ENCODE measurements at places on chromosomes 6 and 20.

DNA sequence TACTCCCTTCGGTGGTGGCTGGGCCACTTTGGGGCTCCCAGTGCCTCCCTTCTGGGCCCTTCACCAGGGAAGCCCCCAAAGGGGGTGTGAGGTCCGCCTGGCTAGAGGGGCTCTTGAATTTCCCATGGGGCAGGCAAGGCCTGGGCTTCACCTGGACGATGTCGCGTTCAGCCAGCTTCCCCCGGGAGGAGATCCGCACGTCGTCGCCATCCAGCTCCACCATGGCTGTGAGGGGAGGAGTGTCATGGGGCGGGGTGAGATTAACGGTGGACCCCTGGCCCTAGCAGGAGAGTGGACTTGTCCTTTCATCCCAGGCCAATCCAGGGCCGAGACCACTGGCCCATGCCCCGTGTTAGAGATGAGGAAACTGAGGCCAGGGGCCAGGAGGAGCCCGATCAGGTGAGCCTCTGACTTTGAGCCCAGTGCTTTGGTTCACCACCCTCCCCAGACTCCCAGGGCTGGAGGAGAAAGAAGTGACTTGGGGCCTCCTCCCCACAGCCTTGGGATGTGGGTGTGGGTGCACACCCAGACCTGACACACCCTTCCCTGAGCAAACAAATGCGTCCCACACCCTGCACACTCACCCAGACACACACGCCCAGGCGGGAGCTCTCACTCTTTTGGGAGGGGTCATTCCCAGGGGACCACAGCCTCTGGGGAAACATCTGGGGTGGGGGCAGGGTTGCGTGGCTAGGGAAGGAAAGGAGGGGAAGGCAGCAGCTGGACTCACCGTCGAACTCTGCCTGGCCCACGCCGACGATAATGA, 46.1 kb downstream of the RAB44 start:
- DNase-seq = no peak

DNA sequence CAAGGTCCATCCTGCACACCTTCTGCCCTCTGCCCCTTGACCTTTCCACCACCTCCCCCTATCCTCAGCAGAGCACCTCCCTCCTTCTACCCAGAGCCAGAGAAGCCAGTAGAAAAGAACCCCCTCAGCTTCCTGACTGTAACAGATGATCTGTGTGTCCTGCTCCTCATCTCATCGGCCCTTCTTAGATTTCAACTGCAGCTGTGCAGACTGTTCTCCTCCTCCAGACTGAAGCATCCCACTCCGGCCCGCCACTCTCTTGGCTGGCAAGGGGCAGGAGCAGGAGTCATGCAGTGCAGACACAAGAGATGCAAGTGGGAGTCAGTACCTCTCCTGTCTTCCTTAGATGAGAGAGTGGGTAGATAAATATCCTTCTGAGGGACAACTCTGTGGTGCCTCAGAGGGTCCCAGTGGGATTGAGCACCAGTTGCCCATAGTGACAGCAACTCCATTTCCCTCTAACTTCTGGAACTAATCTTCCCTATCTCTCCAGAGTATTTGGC, 163.5 kb upstream of the MLN start:
- DNase-seq = no peak

GRCh38 chr20:47753576-47754387, 31.5 kb downstream of the SULF2 start:
- DNase-seq = no peak

- peak; percentile 53 for DNase-seq
Observed at GRCh38 chr20:63873477-63873971, 8.5 kb downstream of the TPD52L2 start.

DNA sequence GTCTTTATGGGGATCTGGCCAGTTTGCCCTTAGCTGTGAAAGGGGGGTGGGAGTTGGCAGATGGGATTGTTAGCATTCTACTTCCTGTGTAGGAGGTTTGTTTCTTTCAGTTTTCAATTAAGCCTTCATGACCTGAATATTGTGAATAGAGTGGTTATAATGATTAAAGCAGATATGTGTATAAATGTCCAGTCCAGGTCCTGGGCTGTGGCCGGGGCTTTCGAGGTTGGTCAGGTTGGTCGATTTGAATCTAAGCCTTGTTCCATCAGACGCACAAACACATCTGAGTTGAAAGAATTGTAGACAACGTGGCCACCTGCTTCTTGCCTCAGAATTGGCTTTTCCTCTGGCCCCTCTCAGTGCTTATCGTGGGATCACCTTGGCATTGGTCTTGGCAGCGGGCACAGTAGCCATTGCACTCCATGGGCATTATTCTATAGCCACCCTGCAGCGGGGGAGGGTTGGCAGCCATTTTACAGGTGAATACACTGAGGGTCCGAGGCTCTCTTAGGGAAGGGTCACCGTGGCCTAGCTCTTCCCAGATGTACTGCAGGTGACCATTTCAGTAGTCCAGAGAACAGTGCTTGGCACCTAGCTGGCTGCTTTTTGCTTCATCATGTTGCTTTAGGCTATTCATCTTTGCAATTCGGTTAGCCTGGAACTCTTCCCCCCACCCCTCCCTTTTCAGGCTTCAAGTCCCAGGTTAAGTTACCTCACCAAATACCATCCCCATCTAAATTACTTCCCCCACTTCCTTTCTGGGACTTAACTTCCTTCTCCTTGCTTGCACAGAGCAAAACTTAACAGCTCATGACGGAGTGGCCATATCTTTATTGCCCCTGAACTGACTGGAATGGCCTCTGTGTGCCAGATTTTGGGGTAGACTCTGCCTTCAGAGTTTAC, 1.1 kb downstream of the RNF114 start:
- no peak for DNase-seq

GRCh38 chr6:38179300-38179699, 359.8 kb downstream of the ZFAND3 start:
- peak; percentile 55 for DNase-seq

DNA sequence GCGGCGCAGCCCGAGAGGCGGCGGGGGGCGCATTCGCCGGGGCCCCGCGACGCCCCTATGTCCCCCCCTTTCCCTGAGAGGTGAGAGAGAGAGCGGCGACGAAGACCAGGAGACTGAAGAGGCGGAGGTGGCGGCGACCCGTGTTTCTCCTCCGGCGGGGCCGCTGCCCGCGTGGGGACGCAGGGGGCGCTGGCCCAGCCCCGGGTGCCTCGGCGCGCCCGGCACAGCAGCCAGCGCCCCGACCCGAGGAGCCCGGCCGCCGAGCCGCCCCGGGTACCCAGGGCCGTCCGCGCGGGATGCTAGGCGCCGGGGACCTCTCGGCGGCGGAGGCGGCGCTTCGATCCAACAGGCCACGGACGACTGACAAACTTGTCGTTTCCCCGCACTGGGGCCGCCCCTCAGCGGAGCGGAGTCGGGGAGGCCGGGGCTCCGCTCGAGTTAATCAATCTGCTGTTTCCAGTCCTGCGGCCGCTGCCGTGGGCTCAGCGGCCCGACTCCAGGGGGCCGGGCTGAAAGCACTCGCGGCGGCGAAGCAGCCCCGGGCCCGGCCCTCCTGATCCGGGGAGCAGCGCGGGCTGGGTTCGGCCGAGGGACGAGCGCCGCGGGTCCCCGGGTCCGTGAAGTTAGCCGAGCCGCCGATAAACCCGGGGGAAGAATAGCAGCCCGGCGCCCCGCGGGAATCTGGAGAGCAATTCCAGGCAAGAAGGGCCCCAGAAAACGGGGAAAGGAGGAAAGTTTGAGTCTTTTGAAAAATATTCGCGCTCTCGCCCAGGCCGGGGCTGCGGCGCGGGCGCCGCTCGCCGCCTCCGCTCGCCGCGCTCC, 631 bp downstream of the MDGA1 start:
- no peak for DNase-seq

- DNase-seq = no peak
Observed at GRCh38 chr6:56655996-56656395, 13.3 kb upstream of the DST start.

GRCh38 chr20:10075606-10076005, 40.8 kb downstream of the ANKEF1 start:
- DNase-seq = no peak

DNA sequence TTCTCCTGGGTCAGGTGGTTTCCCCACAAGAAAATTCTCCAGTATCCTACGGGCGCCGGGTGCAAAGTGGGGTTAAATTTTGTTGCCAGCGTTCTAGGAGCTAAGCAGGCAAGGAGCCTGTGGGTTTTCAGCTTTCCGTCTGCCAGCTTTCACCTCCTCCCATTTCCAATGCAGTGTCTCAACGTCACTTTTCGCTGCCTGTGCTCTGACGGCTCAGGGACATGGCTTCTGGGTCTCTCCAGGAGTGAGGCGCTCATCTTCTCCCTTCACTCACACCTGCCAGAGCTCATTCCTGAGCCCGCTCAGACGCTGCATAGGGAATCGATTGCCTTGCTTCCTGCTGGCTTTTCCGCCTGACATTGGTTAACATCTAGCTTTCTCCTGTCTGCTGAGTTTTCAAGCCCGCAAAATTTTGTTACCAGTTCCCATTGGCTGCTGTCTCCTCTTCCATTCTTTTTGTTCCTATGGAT, 7.3 kb upstream of the NAA20 start:
- no peak for DNase-seq

- no peak for DNase-seq
Observed at GRCh38 chr20:20102163-20102562, 49.8 kb downstream of the CFAP61 start.

DNA sequence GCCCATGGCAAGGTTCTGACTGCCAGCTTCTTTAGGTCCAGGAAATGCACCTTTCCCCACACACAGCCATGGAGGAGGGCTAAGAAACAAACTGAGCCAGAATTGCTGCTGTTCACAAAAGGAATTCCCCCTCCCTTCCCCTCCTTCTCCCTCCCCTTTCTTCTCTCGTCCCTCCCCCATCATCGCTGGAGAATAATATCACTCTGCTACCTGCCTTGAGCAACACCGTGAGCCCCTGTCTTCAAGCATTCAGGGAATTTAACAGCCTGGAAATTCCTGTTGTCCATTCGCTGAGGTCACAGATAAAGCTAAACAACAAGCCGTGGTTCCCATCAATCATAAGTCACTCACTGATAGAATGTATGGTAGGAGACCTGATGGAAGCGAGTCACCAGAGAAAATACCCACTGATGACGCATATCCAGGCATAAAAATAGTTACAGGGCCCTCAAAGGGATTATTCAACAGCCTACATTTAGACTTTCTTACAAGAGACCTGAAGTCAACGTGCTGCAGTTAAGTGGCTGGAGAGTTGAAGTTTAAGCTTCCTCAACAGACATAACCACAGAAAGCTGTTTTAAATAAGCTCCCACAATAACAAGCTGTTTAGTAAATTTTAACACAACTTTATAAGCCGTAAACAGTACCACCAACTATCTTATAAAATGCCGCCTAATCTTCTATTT, 59.7 kb downstream of the HIVEP2 start:
- no peak for DNase-seq

DNA sequence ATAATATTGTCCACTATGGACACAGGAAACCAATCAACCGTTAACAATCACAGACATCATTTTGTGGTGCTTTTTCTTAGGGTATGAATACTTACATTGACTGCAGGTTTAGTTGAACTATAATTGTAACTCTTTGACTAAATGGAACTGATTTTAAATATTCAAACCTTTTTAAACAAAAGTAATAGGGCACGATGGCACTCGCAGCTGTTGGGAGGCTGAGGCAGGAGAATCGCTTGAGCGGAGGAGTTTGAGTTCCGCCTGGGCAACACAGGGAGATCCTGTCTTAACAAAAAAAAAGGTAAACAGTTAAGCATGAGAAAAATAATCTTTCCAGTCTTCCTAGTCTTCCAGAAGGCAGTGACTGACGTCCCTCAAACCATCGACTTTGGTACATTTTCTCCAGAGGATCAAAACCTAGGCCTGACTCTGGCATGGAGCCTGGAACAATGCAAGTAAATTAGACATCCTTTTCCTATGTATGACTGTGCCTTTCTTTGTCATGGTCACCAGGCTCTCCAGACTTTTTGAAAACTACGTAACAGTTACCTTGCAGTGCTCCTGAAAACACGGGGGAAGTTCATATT, 16.6 kb upstream of the PRDM13 start:
- DNase-seq = no peak

- no peak for DNase-seq
Observed at GRCh38 chr6:108417027-108417426, 122.2 kb downstream of the AFG1L start.

- no peak for DNase-seq
Observed at GRCh38 chr20:1041845-1042390, 39.8 kb upstream of the RSPO4 start.

DNA sequence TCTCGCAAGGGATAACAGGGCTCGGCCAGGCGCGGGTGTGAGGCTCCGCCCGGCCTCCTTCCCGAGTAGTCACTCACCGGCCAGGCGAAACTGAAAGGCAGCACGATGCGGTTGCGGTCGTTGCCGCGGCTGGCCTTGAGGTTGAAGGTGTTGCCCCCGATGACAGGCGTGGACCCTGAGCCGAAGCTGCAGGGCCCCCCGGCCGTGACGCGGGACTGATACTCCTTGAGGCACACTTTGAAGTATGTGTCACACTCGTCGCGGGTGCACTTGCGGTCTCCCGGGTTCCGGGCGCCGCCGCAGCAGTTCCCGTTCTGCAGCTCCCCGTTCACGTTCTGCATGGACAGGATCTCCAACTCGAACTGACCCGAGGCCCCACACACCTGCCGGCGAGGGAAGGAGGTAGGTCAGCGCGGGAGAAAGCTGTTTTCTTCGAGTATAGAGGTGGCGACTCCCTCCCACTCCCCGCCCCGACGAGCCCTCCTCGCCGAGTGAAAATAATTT, 1.1 kb downstream of the JAG1 start:
- peak; percentile 38 for DNase-seq

DNA sequence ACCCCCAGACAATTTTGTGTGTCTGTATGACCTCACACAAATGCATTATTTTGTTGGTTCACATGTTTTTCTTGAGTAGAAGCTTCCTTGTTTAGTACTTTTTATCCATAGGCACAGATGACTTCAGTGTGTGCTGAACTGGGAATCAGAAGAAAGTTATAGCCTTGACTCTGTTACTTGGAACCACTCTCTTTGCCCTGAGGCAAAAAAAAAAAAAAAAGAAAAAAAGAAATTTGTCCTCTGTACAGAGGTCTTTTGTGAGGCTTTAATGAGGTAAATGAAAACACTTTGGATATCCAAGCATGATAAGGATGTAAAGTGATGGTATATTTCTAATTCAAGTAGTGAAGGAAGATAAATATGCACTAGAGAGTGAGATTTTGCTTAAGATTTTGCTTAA, 51.9 kb downstream of the TRMT11 start:
- DNase-seq = no peak

GRCh38 chr6:161961796-161962195, 687.9 kb upstream of the AGPAT4 start:
- DNase-seq = no peak

- no peak for DNase-seq
Observed at GRCh38 chr6:151494936-151495320, 1.1 kb downstream of the CCDC170 start.

GRCh38 chr6:35388030-35388429, 45.7 kb downstream of the PPARD start:
- DNase-seq = no peak

- no peak for DNase-seq
Observed at GRCh38 chr20:47931002-47931401, 145.7 kb upstream of the SULF2 start.

DNA sequence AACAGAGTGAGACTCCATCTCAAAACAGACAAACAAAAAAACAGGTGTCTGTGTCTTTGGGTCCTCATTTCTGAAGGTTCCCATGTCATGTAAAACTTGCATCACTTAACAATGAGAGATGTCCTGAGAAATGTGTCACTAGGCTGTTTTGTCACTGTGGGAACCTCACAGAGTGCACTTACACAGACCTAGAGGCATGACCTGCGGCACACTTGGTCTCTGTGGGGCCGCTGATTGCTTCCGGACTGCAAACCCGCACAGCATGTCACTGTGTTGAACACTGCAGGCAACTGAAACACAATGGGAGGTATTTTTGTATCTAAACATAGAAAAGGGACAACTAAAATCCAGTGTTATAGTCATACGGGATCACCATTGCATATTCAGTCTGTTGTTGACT, 42.3 kb upstream of the TMEM181 start:
- no peak for DNase-seq

All from head of caudate nucleus (tissue), 42 donors.